ENCODE measurements at places on chromosomes 2 and 18. TPM values are rescaled to one million over a fixed set of nuclear protein-coding genes. Genes with fewer than 3 reads are reported as not detected.

The KIDINS220 gene
- polyA plus RNA-seq: 22.8 TPM

The RAB11FIP5 gene
- 17.1 TPM for polyA plus RNA-seq

The MC2R gene
- polyA plus RNA-seq: not detected

The TMEM169 gene
- polyA plus RNA-seq: 0.30 TPM

The UGT1A7 gene
- not detected for polyA plus RNA-seq

The FBXO48 gene
- 0.30 TPM for polyA plus RNA-seq

The SERPINB3 gene
- not detected for polyA plus RNA-seq

- no peak overlapping the region for H3K27ac ChIP-seq
- no peaks in the 10 kb centered on the region for H3K27me3 ChIP-seq
- no peak for DNase-seq
- no peaks in the 10 kb centered on the region for H3K36me3 ChIP-seq
- H3K4me1 ChIP-seq: no peaks in the 10 kb centered on the region
Observed at GRCh38 chr18:3177902-3178687, 41.7 kb downstream of the MYOM1 start.

DNA sequence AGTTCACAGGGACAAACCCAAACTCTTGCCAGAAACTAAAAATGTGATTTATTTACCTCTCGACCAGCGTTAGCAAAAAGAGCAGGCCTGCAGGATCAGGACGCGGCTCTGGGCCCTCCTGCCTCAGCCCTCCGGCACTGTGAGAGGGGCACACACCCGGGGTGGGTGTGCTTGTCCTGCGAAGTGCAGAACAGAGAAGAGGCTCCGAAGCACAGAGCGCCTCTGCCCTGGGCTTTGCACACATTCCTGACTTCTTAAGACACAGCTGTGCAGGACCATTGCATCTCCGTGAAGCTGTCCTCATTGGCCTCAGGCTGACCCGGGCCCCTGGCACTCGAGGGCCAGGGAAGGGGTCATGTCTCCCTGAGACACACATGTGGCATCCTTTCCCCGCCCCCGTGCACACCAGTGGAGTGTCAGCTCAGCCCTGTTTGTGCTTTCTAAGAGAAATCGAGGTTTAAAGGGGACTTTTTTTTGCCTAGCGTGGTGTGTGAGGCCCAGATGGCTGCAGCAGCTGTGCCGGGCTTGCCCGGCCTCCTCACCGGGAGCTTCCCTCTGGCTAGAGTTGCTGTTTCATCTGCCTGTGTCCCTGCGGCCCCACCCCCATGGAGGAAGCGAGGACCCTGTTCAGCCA, 9.9 kb upstream of the NFATC1 start:
- DNase-seq: peak; percentile 40
- H3K4me1 ChIP-seq: no peaks in the 10 kb centered on the region
- no peak overlapping the region for H3K4me3 ChIP-seq
- no peaks in the 10 kb centered on the region for H3K36me3 ChIP-seq

- H3K27ac ChIP-seq: no peak overlapping the region
- H3K4me3 ChIP-seq: no peak overlapping the region
- H3K27me3 ChIP-seq: peaks cover 12% of the 10 kb centered on the region
- no peaks in the 10 kb centered on the region for H3K36me3 ChIP-seq
- DNase-seq: no peak
Observed at GRCh38 chr18:73136134-73136533, 268.3 kb upstream of the NETO1 start.

- no peak for DNase-seq
- H3K27me3 ChIP-seq: 0 out of 2 replicates have a peak, but pooled peaks cover 3% of the 10 kb centered on the region
- H3K4me1 ChIP-seq: peaks cover 28% of the 10 kb centered on the region
Observed at GRCh38 chr2:219247678-219248642, 2.7 kb downstream of the STK16 start.

DNA sequence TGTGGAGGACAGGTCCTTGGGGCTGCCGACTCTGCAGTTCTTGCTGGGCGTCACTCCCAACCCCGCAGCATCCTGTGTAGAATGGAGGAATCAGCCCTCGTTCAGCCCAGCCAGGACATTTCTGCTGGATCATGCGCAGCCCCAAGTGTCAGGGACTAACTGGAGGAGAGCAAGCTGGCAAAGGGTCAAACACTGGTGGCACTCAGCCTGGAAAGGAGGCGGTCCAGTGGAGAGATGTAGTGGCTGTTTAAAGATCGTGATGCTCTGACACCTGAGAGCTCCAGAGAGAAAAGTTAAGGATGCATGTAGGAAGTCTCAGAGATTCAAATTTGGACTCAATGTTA, 63.6 kb upstream of the SH3RF3 start:
- no peak for DNase-seq
- H3K4me3 ChIP-seq: no peak overlapping the region
- no peak overlapping the region for H3K27ac ChIP-seq
- H3K4me1 ChIP-seq: no peaks in the 10 kb centered on the region
- H3K36me3 ChIP-seq: no peaks in the 10 kb centered on the region
- H3K27me3 ChIP-seq: peaks cover 5% of the 10 kb centered on the region

- H3K36me3 ChIP-seq: no peaks in the 10 kb centered on the region
- no peaks in the 10 kb centered on the region for H3K27me3 ChIP-seq
- H3K4me1 ChIP-seq: no peaks in the 10 kb centered on the region
- no peak overlapping the region for H3K27ac ChIP-seq
- H3K4me3 ChIP-seq: no peak overlapping the region
Observed at GRCh38 chr2:183416753-183417152, 292.5 kb downstream of the NUP35 start.

DNA sequence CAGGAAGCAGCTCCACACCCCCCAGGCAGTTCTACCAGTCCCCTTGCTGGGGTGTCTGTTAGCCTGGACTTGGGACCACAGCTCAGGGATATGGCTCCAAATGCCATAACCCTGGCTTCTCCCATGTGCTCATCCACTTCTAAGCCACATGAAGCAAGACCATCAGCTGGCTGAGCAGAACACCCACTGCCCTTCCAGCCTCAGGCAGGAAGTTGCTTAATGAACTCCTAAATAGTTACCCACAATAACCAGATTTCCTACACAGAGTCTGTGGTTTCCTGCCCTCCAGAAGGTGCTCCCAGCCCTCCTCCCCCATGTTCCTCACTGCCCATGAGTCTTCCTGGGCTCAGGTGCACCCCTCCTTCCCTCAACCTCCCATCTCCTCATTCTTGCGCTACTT, 98.3 kb upstream of the EPC2 start:
- H3K4me1 ChIP-seq: no peaks in the 10 kb centered on the region
- H3K27me3 ChIP-seq: no peaks in the 10 kb centered on the region
- H3K27ac ChIP-seq: no peak overlapping the region
- H3K4me3 ChIP-seq: no peak overlapping the region
- H3K36me3 ChIP-seq: no peaks in the 10 kb centered on the region

GRCh38 chr18:49151482-49151881, 200.7 kb upstream of the SMAD7 start:
- no peaks in the 10 kb centered on the region for H3K27me3 ChIP-seq
- H3K36me3 ChIP-seq: no peaks in the 10 kb centered on the region
- no peaks in the 10 kb centered on the region for H3K4me1 ChIP-seq
- DNase-seq: peak; percentile 9
- no peak overlapping the region for H3K27ac ChIP-seq
- H3K4me3 ChIP-seq: no peak overlapping the region

GRCh38 chr2:54591551-54591950, 131.9 kb upstream of the EML6 start:
- no peak overlapping the region for H3K4me3 ChIP-seq
- peaks cover 26% of the 10 kb centered on the region for H3K4me1 ChIP-seq

- no peaks in the 10 kb centered on the region for H3K36me3 ChIP-seq
- no peak overlapping the region for H3K4me3 ChIP-seq
- no peak overlapping the region for H3K27ac ChIP-seq
- no peaks in the 10 kb centered on the region for H3K27me3 ChIP-seq
Observed at GRCh38 chr2:40489678-40489960, 37.7 kb upstream of the SLC8A1 start.

GRCh38 chr2:8333177-8333831, 348.6 kb upstream of the ID2 start:
- H3K27ac ChIP-seq: no peak overlapping the region
- no peaks in the 10 kb centered on the region for H3K36me3 ChIP-seq
- DNase-seq: no peak
- no peaks in the 10 kb centered on the region for H3K27me3 ChIP-seq
- no peak overlapping the region for H3K4me3 ChIP-seq

DNA sequence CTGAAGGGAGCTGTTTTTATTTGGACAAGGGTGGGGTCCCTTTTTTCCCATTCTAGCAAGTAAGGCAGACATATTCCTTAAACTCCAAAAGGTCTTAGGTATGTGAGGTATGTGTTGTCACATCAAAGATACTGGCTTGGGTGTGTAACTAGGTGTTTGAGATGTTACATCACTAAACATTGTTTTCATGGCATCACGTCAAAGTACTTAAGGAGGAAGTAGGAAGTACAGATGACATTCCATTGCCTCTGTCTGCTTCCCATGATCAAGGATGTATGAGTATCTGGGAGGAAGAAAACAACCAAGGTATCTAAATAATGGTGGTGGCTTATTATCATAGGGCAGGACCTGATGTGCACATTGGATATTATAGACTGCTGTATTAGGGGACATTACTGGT, 39.3 kb downstream of the CD302 start:
- no peak overlapping the region for H3K27ac ChIP-seq
- H3K4me3 ChIP-seq: no peak overlapping the region
- no peaks in the 10 kb centered on the region for H3K4me1 ChIP-seq
- H3K27me3 ChIP-seq: no peaks in the 10 kb centered on the region
- H3K36me3 ChIP-seq: peaks cover 86% of the 10 kb centered on the region

GRCh38 chr18:26307161-26307773, 81.0 kb downstream of the TAF4B start:
- H3K4me3 ChIP-seq: no peak overlapping the region
- no peak overlapping the region for H3K27ac ChIP-seq
- H3K36me3 ChIP-seq: no peaks in the 10 kb centered on the region
- peak; percentile 54 for DNase-seq

DNA sequence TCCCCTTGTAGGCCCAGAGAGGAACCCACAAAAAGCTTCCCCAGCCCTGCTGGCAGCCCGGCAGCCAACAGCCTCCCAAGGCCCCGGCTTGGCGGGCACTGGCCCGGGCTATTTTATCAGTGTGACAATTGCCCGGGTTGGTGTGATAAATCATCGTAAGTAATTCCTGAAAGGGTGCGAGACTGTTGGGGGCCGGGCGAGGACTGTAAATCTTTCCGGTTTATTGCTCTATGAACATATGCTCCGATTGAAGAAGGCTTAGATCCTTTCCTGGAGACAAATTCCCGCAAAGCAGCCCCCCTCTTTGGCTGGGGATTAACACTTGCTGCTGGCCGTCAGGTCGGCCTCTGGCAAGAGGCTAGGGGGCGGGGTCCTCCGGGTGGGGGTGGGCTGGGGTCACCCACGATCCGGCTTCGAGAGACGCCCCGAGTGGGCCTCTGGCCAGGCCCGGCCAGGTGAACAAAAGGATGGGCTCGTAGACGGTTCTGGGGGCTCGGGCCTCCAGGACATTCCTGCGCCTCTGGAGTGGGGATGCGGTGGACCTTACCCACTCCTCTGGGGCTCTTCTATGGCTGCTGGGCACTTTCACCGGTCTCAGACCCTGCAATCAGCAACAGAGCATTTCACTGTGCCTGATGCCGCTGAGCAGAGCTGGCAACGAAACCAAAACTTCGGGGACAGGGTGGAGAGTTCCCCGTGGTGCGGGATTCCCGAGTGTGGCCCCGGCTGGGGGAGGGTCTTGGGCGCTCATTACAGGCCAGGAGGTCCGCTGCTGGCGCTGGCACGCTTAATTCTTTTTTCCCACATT, 2.0 kb downstream of the HOXD3 start:
- H3K27me3 ChIP-seq: no peaks in the 10 kb centered on the region
- no peak overlapping the region for H3K27ac ChIP-seq
- H3K36me3 ChIP-seq: no peaks in the 10 kb centered on the region

DNA sequence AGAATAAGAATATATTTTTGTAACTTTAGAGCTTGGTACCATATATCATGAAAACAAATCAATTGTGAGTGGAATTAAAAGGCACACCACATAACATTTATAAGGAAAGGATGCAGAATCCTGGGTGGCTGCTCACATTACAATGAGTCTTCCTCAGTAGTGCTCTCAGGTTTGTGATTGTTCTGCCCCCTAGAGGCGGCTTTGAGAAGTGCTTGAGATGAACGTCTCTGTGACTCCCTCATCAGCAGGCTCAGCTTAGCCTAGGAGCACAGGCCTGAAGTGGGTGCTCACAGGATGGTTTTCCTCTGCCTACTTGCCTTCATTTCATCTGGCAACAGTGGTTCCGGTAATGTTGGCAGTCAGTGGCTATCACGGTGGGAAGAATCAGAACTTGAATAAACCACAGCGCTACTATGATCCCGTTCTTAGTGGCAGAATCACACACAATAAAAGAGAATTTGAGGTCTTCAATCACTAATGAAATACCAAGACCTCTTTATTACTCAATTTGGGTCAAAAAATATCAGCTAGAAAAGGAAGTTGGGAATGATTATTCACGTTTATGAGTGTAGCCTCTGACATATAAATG, 38.1 kb upstream of the B4GALT6 start:
- H3K4me3 ChIP-seq: no peak overlapping the region
- DNase-seq: peak; percentile 76
- H3K27me3 ChIP-seq: no peaks in the 10 kb centered on the region
- no peak overlapping the region for H3K27ac ChIP-seq
- H3K36me3 ChIP-seq: no peaks in the 10 kb centered on the region
- no peaks in the 10 kb centered on the region for H3K4me1 ChIP-seq

GRCh38 chr2:28359222-28360057, 33.2 kb upstream of the FOSL2 start:
- H3K27me3 ChIP-seq: no peaks in the 10 kb centered on the region
- no peaks in the 10 kb centered on the region for H3K36me3 ChIP-seq
- H3K27ac ChIP-seq: no peak overlapping the region
- peaks cover 38% of the 10 kb centered on the region for H3K4me1 ChIP-seq
- DNase-seq: no peak

DNA sequence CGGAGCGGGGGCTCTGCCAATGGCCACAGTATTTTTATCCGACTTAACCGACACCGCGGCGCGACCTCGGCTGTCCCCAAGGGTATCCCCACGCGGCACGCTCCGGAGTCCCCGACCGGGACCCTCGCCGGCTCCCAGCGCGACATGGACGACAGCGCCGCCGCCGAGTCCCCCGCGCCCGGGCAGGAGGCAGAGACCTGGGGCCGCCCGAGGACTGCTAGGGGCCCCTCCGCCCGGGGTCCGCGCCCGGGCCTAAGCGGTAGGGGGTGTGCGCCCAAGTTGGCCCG, 468 bp downstream of the UXS1 start:
- H3K27me3 ChIP-seq: no peaks in the 10 kb centered on the region
- no peak for DNase-seq
- H3K27ac ChIP-seq: peak overlapping the region; percentile 42
- peaks cover 9% of the 10 kb centered on the region for H3K4me1 ChIP-seq
- H3K36me3 ChIP-seq: no peaks in the 10 kb centered on the region
- H3K4me3 ChIP-seq: peak overlapping the region; percentile 92

DNA sequence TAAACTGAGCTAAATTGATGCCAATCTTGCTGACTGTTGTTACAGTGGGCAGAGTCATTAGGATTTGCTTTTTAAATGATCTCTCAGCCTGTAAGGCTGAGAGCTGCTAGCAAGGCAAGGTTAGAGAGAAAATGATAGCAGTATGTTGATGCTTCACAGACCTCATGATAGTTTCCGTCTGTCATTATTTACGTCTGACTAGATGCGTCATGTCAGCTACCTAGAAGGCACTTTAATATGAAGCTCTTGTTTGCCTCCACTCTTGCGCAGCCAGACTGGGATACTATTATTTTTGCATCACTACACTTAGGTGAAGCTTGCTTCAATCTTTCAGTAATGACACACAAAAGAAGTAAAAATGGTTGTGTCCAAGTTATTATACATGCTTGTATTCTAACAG, 313.8 kb downstream of the LNPK start:
- no peak for DNase-seq
- H3K4me3 ChIP-seq: no peak overlapping the region
- H3K27ac ChIP-seq: no peak overlapping the region
- peaks cover 11% of the 10 kb centered on the region for H3K27me3 ChIP-seq
- H3K4me1 ChIP-seq: peaks cover 15% of the 10 kb centered on the region
